CD14-positive monocyte (primary cell): ENCODE measurements at places on chromosomes 11 and 22.

GRCh38 chr11:7667460-7667859 is 5.8 kb downstream of the CYB5R2 start:
- DNase-seq, result no peak

- no peak for DNase-seq
Observed at GRCh38 chr11:61416941-61417340, 12.8 kb downstream of the CPSF7 start.

DNA sequence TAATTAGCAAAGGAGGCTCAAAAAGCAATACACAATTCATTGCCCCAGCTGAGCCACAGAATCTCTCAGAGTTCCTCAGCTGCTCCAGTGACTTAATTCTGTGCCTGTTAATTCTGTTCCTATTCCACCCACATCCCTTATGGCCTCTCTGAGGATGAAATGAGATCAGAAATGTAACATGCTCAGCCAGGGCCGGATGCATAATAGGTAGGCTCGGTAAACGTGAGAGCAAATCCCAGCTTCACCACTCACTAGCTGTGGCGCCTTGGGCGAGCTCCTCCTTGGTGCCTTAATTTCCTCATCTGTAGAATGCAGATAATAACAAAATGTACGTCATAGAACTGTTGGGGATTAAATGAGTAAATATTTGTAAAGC is 42.8 kb upstream of the DKK3 start:
- no peak for DNase-seq

DNA sequence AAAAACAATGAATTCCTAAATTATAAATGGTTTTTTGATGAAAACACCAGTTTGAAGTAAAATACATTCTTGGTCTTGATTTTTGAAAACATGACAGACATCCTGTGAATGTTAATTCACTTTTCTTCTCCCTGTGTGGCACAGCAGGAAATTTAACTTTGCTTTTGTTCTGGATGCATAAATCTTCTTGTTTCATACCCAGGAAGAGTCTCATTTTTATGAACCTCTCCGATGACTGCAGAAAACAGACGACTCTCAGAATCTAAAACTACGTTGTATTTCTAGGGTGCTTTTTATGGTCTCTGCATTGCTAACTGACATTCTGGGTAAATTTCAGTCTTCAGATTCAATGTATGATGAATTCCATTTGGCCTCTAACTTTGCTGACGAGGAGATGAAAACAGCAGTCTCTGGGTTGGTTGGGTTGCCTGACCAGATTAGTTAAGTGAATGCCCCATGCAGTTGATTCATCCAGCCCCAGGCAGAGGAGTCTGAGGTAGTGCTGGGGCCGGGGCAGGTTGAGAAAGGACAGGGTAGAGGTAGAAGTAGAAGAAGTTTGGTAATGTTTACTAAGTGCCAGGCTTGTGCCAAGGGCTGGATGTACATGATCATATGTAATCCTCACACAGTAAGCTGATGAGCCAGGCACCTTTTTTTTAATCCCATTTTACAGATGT is 20.1 kb downstream of the TCP11L1 start:
- no peak for DNase-seq

GRCh38 chr22:46592390-46592872 is 27.8 kb upstream of the GRAMD4 start:
- DNase-seq, result peak; percentile 51

DNA sequence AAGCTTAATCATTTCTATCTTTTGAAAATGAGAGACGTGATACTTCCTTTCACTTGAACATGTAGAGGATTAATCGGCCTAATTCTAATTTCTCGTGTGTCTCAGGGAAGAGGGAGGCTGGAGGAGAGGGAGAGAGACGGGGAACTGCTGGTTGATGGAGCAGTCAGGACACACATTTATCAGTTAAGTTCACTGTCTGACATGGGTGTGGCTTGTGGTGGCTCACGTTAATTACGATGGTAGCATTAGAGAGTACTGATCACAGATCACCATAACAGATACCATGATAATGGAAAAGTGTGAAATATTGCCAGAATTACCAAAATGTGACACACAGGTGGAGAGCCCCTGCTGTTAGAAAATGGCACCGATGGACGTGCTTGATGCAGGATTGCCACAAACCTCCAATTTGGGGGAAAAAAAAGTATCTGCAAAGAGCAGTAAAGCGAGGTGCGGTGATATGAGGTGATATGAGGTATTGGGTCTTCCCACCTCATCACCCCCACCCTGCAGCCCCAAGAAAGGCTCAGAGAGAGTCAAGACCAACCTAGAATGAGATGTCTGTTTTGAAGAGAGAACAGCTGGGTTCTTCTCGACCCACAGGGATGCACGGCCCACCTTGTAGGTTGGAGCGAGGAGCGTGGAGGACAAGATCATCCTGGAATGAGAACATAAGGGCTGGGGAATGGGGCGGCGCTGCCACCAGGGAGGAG is 19.7 kb downstream of the ZBED4 start:
- no peak for DNase-seq

GRCh38 chr11:72070491-72070890 is 9.9 kb downstream of the NUMA1 start:
- no peak for DNase-seq

GRCh38 chr11:129392995-129393394 is 17.3 kb downstream of the BARX2 start:
- DNase-seq, result no peak

DNA sequence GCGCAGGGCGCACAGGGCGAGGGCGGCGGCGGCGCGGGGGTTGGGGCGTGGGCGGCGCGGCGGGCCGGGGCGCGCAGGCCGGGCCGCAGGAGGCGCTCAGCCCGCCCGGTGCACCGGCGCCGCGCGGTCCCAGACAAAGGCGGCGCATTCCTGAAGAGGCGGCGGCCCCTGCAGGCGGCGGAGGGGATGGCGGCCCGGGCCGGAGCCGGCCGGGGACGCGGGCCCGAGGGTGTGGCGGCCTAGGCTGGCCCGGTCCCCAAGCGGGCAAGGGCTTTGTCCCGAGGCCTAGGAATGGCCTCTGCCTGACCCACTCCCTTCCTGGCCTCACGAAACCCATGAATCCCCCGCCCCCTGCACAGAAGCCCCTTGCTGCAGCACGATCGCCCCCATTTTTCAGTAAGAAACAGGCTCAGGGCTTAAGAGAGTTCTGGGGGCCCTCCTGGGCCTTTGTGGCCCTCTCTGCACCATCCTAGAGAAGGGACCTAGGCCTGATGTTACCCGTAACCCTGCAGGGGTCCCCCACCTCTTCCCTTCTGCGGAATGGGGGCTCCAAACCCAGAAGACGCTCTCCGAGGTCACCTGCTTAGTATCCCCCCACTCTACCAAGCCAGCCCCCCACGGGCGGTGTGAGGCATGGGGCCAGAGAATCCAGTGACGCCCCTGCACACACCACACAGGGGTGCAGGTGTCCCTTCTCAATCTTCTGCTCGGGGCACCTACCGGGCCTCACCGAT is at the start of gene RTN4R:
TSS of gene RTN4R (minus strand) at position 40 of the 734 bp plus-strand sequence. CDS start 226 bp downstream, outside the sequence.
- peak; percentile 43 for DNase-seq

DNA sequence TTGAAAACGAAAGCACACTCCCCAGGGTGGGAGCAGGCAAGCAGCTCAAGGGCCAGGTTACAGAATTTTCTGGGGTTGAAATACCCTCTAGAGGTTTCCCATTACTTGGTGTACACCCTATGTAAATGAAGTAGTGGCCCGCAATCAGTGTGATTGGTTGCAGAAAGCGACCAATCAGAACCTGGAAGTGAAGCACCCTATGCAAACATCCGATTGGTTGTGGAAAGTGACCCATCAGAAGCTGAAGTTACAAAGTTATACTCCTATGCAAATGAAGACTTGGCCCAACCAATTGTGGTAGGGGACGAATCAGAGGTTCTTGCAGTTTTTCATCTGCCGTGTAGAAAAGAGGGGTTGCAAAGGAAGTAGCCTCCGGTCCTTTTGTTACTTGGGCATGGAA is 19.2 kb downstream of the PRR5 start:
- no peak for DNase-seq

DNA sequence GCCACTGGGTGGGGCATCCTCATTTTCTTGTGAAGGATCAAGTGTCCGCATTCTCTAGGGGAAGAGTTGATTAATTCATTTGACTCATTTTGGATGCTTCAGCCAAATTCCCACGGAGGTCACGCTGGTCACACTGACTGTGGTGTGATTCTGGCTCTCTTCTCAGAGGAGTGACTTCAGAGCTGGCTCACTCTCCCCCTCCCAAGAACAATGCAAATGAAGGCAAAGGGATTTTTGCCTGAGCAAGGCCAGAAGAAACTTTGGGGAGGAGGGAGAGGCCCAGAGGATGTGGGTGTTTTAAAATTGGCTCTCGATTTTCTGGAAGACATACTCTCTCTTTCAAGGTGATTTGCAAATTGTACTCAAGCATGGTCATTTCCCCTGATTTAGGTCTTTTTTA is 51.1 kb upstream of the LMO2 start:
- peak; percentile 50 for DNase-seq

DNA sequence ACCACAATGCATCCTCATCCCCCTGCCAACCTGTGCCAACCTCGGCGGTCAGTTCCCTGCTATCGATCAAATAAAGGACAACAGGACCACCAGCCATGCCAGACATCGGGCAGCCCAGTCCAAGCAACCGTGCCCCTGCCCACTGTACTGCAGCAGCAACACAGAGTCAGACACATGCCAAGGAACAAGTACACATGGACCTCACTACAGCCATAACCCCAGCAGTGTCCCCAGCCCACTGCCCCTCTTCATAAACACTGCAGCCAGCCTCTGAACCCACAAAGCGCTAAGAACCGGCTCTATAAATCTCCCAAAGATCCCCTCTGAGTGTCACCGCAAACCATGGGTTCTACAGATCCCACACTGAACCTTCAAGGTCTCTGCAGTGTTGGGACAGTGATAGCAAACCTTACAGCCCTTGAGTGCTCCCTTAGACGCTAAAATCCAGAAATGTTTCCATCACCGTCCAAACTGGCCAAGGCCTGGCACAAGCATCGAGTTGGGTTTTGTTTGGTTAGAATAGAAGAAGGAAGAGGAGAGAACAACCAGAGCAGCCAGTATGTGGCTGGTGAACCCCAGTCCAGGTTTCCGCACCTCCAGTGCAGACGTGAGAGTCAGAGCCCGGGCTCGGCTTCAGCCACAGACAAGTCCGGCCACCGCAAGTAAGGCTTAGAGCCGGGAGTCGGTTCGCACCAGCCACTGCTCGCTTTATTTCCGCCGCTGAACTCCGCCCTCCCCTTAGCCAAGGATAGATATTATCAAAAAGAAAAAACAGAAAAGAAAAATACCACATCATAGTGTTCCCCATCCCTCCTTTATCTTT is 7.9 kb downstream of the PAX6 start:
- DNase-seq, result no peak

DNA sequence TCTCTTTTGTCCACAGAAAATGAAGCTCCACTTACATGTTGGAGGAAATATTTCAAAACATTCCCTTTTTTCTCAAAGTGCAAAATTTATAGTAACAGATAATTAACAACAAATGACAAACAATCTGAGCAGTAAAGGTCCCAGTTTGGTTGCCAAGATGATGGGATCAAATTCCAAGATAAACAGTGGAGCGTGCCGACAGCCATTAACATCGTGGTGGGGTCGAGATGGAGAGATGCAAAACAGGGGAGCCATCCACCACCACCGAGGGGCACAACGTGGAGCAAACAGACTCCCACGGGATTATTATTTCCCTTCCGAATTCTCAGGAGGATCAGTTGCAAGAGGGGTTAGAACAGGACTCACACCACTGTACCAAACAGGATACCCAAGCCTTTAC is 17.2 kb downstream of the MPPED2 start:
- DNase-seq, result no peak

DNA sequence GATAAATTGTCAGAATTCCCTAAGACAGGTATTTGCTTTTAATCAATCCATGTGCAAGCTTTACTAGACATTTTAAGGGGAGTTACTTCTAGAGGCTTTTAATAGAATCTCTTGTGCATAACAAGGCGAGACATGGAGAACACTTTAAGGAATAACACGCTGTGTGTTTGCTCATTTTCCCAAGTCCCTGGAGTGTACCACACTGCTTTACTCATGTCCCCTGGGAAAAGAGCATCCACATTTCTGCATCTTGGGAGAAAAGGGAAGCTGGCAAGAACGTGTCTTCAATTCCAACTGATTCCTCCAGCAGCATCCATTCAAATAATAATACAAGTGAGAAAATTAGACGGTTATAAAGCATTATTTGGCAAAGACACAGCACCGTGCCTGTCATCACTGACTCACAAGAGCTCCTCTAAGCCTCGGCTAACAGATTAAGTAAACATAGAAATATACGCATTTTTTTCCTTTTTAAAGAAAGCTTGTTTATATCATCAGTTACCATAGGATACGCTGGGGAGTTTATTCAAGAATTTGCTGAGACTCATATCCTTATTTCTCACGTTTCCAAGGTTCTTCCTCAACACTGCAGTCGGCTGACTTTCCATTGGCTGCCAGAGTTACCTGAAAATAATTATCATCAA is 121.5 kb downstream of the CD44 start:
- DNase-seq, result no peak

DNA sequence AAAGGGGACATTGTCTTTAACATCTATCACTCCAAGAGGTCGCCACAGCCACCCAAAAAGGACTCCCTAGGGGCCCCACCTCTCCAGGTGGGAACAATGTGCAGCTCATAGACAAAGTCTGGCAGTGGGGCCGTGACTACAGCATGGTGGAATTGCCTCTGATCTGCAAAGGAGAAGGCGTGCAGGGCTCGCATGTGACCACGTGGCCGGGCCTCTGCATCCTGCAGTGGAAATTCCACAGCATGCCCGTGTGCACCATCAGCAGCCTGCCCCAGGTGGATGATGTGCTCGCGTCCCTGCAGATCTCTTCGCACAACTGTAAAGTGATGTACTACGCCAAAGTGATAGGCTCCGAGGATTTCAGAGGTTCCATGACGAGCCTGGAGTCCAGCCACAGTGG is 18.5 kb downstream of the ALKBH3 start:
- no peak for DNase-seq

DNA sequence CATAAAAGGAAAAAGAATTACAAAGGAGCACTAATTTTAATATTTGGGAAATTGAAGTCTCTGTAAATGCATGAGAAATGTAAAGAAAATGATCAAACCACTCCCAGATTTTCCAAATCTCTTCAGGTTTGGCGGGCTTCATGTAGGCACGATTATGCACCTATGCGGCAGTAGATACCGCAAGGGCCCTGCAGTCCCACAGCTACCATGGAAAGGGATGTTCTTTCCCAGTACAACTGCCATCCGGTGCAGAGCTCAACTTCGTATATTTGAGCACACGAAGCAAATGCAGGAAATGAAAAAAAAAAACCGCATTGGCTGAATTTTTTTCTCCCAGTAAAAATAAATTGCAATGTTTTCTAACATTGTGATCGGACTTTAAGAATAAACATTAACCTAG is 1.4 kb downstream of the SLC17A6 start:
- DNase-seq, result no peak

DNA sequence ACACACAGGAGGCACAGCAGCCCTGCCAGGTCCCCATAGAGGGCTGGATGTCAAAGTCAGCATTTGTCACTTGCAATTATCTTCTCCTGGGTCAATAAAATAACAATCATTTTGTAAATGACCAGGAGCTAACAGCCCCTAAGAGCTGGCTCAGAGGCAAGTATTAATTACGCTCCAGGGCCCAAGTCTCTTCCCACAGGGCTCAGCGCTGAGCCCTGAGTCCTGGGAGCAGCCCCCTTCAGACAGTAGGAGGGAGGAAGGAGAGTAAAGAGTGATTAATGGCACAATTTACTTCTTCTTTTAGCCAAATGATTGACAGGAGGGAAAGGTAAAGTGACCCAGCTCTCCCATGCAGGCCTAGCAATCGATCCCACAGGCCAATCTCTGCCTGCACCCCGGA is 99.0 kb upstream of the DRD2 start:
- DNase-seq, result no peak
